ENCODE measurements at places on chromosomes 12 and 14.

DNA sequence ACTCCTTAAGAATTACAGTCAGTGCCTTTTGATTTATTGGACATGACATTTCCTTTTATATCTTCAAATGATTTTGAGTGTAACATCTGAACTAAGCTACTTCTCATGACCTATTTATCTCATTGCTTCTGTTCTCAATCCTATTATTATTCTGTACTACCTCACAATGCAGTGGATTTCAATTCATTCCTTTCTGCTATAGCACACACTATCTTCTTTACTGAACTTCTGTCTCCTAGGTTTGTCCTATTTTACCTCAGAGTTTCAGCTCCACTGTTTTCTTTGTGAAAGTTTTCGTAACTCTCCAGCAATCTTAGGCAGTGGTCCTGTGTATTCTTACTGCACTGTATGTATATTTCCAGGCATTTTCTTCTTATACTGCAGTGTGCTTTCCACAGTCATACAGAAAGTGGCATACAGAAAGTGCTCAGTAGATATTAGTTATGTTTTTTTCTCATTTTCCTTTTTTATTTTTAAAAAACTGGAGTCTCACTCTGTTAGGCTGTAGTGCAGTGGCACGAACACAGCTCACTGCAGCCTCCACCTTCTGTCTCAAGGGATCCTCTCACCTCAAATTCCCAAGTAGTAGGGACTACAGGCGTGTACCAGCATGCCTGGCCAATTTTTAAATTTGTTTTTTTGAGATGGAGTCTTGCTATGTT is 368.6 kb upstream of the RGS6 start:
- no peak for DNase-seq

DNA sequence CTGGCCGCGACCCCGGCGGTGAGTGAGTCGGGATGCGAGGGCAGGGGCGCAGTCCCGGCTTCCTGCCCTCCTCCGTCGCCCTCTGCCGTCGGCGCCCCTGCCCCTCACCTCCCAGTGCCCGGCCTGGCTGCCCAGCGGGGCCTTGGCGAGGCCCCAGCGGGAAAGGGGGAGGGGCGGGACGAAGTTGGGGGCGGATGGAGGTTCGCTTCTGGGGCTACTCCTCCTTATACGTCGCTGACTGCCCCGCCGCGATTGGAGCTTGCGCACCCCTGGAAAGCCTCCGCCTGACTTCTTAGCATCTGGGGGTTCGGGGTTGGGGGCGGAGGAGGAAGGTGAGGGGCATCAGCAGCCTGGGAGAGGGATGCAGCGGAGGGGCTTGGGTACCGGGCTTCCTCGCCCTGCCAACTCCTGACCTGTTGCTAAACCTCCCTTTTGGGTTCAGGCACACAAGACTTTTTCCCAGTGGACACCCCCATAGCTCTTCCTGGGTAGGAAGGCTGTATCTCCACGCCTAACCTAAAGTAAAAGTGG is 406 bp downstream of the TMEM263 start:
- peak; percentile 46 for DNase-seq

GRCh38 chr14:35826952-35827416 is 846 bp downstream of the BRMS1L start:
- no peak for DNase-seq

DNA sequence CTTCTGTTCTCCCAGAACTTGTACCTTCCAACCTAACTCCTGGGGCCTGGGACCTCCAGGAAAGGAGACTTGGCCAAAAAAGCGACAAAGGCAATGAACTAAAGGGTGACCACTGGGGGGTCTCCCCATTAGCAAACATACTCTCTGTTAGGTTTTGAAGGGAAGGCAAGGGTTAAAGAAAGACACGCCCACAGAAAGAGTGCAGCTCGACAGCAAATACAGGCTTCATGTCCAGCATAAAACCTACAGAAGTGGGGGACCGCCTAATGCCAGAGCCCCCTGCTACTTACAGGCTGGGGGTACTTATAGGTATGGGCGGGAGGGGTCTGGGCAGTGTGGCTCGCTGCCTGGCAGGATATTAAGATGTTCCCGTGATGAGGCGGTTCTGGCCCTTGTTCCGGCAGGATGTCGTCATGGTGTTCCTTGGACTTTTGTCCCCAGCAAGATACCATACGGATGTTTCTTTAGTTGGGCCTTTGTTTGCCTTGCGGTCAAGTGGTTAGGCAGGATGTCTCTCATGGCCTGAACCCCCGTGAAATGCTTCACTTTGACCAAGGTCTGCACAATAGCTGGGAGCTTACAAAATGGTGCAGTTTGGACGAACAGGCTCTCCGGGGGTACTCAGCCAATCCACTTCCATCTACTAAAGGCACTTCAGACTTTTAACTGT is 53.4 kb downstream of the PRMT8 start:
- no peak for DNase-seq

DNA sequence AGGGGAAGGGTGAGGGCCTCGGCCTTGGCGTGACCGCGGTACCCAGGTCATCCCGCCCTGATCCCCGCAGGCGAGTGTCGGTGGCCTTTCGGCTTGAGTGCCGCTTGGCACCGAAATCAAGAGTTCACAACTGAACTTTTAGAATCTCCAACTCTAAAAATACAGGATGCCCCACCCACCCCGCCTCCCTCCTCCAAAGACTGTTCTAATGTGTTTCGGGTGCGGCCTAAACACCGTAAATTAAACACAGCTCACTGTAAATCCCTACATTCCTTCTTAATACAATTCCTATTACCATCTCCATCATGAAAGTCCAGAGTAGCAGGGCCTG is 11.4 kb downstream of the SCNN1A start:
- no peak for DNase-seq

DNA sequence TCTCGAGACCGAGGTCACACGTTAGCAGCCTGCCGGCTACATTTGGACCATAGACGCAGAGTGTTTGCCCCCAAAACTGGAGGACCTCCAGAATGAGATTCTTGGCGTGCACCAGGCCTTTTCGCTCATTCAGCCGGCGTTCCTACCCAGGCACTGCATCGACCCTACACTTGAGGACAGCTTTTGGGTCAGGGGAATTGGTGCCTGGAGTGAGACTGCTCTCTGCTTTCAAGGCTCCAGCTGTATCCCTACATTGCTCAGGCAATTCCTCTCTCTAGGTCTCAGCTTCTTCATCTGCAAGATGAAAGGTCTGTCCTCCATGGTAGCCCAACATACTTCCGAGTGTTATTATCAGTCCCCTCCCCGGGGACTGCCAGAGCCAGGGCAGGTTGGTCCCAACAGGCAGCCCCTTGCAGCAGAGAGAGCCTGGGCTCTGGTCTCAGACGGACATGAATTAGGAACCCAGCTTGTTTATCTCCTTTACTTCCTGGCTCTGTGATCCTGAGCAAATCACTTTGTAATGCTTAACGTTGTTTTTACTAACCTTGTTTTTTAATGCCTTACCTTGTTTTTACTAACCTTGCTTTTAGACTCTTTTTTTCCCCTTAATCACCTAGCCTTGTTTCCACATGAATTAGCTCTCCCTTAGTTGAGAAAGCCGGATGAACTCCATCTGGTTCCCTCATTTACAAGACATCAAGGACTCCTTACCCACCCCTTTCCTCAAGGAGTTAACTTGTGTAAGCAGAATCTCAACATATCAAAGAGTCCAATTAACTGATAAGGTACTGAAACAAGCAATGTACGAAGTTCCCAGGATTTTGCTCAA is 892 bp downstream of the TCHP start:
- DNase-seq: no peak

DNA sequence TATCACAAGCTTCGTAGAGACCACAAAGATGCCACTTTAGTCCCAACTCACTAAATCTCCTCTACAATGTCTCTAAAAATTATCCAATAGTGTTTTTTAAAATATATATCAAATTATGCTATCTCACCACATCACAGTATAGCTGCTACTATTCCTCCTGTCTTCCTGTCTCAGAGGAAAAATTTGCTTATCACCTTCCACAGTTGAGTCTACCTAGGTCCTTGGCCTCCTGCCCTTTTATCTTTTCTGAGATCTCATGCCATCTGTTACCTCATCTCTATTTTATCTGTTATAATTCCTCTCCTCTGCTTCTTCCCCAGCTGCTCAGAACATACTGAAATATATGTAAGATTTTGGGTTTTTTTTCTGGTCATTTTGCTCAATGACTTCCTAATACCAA is 568.2 kb downstream of the DIO2 start:
- DNase-seq: no peak

DNA sequence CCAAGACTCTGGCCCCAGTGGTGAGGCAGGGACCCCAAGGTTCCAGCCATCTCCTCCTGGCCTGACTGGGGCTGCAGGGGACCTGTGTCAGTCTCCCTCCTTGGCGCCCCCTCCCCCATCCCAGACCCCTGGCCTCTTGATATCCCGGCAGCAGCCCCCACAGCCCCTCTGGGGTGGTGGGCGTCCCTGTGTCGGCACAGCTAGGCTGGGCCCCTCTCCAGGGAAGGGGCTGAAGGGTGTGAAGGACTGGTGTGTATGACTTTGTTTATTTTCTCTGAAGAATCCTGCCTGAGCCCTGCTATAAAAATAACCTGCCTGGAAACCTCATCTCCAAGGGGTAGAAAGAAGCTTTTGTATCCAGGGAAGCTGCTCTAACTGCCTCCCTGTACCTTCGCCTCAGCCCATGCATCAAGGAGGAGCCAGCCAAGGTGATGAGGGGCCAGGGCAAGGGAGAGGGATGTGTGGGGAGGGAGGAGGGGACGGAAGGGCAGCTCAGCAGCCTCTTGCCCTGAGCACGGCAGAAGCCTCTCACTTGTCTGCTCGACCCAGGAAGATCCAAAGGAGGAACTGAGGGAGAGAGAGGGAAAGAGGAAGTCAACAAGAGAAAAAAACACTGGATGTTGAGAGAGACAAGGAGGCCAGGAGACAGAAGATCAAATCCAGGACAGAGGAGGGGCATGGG is 25.4 kb upstream of the COL2A1 start:
- DNase-seq: no peak

DNA sequence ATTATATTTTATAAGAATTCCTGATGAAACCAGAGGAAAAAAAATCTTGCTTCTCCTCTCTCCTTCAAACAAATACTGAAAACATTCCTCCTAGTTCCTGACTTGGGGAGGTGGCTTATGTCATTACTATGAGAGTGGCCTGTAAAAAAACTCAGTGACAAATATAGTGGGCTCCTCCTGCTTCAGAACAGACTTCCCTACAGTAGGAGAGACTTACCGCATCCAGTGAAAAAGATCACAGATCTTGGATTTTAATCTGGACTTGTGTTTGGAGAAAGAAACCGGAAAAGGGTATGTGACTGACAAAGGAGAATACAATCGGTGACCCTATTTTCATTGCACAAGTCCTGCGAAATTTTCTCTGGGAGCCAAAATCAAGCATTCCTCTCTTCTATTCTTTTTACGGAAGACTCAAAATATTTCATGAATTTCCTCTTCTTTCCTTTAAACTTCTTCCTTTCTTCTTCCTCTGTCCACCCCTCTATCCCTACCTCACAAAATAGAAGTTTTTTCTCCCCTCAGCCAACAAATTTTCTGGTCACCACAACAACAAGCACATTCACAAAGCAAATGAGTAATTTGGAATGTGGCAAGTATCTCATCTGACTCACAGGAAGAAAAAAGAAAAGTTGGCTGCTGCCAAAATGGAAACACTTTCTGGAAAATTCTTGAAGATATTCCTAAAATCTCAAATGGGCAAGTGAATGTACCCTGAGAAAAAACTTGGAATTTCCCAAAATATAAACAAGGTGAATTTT is 185.1 kb upstream of the CDKN3 start:
- DNase-seq: no peak

DNA sequence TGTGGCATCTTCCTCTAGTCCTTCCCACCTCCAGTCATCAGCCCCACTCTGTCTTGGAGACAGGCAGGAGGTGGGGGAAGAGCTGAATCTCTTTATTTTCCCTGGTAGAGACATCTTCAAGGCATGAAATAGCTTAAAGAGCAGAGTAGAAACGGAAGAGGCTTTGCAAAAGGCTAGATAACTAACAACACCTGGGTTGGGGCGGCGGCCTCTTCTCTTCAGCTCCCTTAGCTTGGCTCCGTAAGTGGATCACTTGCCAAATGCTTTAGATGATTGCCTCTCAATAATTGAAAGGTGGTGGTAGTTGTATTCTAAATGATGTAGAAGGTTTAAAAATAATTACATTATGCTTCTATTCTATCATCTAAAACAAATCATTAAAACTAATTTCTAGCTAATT is 36.1 kb downstream of the SSPN start:
- DNase-seq: no peak

DNA sequence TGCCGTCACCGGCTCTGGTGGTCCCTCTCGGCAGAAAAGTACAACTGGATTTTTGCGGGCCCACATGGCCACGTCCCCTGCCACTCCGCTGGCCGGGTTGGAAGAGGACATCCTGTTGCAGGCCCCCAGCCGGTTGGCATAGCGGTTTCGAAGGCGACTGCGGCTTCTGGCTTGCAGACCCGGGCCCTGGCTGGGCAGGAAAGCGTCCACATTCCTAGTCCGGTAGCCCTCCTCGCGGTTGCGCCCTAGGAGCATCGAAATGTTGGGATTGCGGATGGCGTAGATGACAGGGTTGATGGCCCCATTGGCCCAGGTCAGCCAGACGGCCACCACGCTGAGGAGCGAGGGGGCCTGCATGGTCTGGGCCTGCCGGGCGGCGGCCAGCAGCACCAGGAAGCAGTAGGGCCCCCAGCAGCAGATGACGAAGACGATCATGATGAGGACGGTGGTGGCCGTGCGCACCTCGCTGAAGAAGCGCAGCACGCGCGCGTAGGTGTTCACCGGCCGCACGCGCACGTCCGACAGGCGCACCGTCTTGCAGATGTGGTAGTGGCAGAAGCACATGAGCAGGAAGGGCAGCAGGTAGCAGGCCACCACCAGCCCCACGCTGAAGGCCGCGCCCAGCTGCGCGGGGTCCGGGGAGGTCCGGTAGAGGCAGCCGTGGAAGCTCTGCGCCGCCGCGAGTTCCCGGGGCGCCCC is 1.2 kb downstream of the GPR135 start:
- DNase-seq: no peak

GRCh38 chr12:111597831-111598636 is 1.1 kb downstream of the ATXN2 start:
- no peak for DNase-seq

DNA sequence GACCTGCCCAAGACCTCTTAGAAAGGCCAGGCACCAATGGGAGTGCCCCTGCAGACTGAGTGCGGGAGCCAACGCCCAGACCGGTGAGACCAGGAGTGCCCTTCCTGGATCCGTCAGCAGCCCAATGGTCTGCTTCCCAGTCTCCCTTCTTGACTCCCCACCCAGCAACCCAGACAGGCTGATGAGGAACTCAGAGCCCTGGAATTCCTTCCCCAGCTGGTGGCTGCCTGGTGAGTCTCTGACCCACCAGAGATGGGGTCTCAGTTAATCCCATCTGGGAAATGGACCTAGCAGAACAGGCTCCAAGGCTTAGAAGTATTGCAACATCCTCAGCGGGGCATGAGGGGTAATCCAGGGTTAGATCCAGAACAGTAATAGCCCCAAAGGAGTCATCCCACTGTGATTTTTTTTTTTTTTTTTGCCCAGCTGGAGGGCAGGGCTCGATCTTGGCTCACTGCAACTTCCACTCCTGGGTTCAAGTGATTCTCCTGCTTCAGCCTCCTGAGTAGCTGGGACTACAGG is 1.5 kb upstream of the RASAL1 start:
- no peak for DNase-seq

All from DMS153 (cell line).